Activated T-helper 2 cell treated with anti-CD3 and anti-CD28 coated beads, Interferon-gamma antibody, Interleukin-2, Interleukin-4, amounts not matched to agents 10 μg/mL and 5 μg/mL and 100 μg/mL, durations not matched to agents 14 hours and 24 hours and 36 hours (primary cell): ENCODE measurements at places on chromosomes 3 and 15. TPM values are rescaled to one million over a fixed set of nuclear protein-coding genes. Genes with fewer than 3 reads are reported as not detected.

CLRN1 gene
- total RNA-seq: not detected in 2 replicates

- DNase-seq: no peak
These were observed 196.8 kb upstream of the LPP start for GRCh38 chr3:187957165-187957581.

DNA sequence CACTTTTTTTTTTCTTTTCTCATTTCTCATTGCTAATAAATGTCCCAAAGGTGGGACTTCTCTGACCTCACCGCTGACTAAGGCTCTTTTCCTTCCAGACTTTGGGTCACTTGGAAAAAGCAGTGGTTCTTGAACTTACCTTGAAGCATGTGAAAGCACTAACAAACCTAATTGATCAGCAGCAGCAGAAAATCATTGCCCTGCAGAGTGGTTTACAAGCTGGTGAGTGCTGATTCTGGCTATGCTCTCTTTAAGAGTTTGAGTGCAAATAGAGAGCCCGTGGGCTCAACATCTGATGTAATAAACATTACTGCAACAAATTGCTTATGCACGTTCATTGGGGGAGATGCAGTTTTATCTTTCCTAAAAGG, 2.0 kb downstream of the BHLHE40 start:
- DNase-seq: no peak

- DNase-seq: no peak
These were observed 75.9 kb downstream of the ZBTB20 start for GRCh38 chr3:115071166-115071565.

C3orf22 gene
- not detected in 2 replicates for total RNA-seq

- no peak for DNase-seq
These were observed 37.0 kb downstream of the GOLM2 start for GRCh38 chr15:44325568-44325967.

ULK3 gene
- total RNA-seq: 45.5 and 47.7 TPM in 2 replicates

DNA sequence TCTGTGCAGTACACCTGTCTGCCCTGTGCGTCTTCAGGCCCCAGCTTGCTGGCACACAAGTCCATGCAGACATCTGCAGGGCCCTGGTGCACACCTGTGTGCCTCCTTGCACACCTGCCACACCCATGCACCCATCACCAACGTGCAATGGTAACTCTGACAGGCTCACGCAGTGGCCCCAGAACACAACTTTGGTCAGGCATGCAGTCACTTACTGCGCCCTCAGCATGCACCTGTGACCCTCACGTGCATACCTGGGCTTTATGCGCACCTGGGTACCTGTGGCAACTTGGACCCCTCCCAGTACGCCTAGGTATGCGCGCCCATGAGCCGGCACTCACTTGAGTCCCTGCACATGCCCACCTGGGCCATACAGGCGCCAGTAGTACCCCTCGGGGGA, 1.7 kb downstream of the PLXND1 start:
- DNase-seq: no peak

PYGO1 gene
- 0.02 and 0.11 TPM in 2 replicates for total RNA-seq

DNA sequence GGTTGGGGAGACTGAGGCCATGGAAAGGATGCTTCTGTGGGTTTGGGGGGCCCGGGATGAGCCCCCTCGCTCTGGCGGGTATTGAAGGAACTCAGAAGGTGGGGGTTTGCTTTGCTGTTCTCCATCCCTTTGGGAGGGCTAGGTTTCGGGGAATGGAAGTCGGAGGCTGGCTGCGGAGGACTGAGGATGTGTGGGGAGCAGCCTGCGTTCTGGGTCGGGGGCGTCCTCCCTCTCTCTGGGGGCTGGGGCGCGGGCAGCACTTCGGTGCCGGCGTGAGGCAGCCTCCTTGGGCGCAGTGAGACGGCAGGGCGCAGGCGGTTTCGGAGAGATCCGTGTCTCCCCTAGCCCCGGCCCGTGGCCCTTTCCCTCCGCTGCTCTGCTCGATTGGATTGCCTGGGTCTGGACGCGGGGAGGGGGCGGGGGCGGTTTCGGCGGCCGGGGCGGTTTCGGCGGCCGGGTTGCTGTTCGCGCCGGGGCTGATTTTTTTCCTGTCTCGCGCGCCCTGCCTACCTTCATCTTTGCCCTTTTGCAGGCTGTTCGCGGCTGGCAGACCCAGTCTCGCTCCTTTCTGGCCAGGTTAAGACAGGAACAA, 1.4 kb downstream of the PTPRG start:
- no peak for DNase-seq

DNA sequence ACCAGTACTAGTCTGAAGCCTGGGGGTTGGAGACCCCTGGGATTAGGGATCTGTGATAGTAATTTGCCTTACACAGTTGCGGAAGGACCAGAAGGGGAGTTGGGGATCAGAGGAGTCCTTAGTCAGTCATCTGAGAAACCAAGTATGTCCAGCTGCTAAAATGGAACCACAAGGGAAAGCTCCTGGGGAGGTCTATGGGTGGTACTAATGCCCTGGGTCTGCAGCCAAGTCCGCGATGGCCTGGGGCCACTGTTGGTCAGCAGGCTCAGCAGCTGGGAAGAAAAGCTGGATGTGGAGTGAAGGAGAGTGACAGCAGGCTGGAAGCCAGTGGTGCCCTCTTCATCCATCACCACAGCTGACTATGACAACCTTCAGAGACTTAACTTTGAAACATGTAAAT, 2.2 kb upstream of the ANKDD1A start:
- DNase-seq: no peak

MPI gene
- 66.3 and 71.6 TPM in 2 replicates for total RNA-seq

DNA sequence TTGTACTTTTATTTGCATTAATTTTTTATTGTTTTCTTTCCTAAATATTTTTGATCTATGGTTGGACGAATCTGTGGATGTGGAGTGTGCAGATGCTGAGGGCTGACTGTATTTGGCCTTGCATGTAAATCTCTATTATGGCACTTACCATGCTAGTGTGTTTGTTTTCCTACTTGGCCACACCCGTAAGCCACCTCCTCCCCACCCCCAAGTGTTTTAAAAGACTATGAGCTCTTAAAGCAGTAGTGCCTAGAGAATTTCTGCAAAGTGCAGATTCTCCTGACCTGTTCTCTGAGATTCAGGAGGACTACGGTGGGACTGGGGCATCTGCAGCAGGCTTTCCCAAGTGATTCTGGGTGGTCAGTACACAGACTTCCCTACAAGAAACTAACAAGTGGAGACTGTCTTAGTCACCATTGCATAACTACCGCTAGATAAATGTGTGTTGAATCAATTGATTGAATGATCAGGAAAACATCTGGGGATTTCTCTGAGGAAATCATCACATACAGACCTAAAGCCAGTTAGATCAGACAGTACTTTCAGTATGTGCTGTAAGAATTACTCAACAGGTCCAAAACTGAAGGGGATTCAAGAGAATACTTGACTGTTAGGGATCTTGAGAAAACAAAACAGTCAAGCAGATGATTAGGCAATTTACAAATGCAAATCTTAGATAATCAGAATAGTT, 6.2 kb upstream of the TIPARP start:
- no peak for DNase-seq

DNA sequence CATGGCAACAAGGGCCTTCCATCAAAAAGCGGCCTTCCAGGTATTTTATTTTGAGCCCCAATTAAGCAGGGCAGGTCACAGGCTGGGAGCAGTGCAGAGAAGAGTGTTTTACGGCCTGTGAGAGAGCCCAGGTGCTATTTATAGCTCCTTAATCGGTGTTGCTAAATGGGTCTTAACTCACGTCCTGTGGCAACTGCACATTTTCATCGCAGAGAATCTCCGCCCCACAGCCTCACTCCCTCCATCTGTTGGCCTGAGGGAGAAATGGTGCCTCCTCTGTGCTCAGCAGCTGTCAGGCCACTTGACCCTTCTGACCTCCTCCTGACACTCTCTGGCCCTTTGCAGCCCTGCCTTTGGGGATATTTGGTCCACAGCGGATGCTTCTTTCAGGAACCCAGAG, 58.6 kb downstream of the SPSB4 start:
- DNase-seq: no peak

GRCh38 chr3:61664105-61664482, 102.7 kb downstream of the PTPRG start:
- DNase-seq: no peak

DNA sequence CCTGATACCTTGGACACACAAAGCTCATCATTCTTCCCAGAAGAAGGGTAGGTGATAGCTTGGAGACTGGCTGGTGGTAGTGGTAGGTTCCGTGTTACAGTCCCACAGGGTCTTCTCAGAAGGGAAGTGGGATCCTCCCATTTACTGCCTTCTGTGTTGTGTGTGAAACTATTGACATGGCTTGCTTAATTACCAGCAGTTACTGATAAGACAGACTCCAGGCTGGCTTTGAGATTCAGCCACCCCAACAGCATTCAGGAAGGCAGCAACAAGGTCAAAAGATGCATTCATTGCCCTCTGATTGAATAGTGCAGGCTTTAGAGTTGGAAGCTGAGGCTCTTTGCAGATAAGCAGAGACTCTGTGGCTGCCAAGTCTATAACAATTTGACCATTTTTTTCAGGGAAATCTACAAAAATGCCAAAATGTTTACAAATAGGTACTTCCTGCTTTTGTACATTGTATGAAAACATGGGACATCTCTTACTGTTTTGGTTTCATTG, 7.7 kb downstream of the ARNT2 start:
- DNase-seq: no peak

DNA sequence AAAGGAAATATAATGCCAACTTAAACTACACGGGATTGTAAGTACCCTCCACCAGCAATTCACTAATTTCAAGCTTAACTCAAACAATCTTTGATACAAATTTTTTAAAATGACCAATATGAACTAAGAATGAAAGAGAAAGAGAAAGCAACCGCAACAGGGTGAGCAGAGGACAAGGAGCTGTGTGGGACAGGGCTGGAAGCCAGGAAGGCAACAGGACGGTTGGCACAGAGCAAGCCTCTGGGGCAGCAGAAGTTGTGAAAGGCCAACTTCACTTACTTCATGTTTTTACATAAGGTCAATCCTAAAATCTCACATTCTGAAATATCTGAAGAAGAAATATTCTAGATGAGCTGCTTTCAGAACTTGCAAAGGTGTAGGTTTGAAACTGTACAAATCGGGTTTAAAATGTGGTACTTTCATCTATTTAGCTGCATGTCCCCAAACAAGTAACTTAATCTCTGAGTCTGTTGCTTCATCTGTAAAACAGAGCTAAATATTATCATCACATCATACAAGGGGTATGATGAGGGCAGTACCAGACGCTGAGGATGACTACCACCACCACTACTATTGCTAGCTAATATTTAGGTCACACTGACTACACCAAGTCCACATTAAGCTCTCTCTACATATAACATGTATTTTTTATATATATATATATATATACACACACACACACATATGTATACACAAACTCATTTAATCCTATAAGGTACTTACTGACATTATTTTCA, 101.7 kb downstream of the IGSF11 start:
- no peak for DNase-seq

DNA sequence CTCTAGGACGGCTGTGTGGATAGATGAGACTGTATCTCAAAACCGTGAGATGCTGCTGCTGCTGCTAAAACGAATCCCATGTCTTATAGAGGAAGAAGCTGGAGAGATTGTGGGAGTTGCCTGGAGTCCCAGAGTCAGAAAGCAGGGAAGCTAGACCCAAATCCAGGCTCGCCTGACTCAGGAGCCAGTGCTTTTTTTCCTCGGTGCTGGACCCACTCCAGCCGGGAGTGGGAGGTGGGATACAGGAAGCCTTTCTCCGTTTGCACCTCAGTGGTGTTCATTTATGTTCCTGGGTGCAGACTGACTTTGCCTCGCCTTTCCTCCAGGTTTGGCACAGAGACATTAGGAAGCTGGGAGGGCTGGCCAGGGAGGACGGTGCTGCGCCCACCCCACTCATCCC, 150.9 kb upstream of the LINGO1 start:
- DNase-seq: no peak

GRCh38 chr15:55796321-55796965, 53.5 kb upstream of the PRTG start:
- no peak for DNase-seq

DAZL gene
- total RNA-seq: not detected in 2 replicates

DNA sequence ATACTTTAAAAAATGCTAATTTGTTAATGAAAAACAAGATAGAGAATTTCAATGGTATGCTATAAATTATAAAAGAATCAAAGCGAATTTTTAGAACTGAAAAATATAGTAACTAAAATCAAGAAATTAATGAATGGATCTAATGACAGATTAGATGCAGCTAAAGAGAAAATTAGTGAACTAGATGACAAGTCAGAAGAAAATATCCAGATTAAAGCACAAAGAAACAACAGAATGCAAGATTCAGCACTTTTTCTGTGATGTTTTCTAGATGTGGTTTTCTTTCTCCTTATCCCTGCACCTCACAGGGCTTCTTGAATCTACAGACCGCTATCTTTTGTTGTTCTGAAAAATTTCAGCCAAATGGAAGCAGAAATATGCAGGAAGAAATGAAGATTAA, 54.4 kb downstream of the INO80 start:
- no peak for DNase-seq

GRCh38 chr3:13144163-13145023, 71.2 kb upstream of the IQSEC1 start:
- DNase-seq: no peak

CCDC54 gene
- total RNA-seq: not detected in 2 replicates

- peak; percentile 40 for DNase-seq
These were observed 14.9 kb upstream of the GP9 start for GRCh38 chr3:129045675-129046036.

- DNase-seq: no peak
These were observed 26.3 kb downstream of the SCN11A start for GRCh38 chr3:39025222-39025970.

SKOR1 gene
- 0.09 and 0.21 TPM in 2 replicates for total RNA-seq

- no peak for DNase-seq
These were observed 12.2 kb downstream of the ERC2 start for GRCh38 chr3:56456117-56456516.

- DNase-seq: no peak
These were observed 94.7 kb downstream of the DLG1 start for GRCh38 chr3:197203714-197204146.

PCLAF gene
- total RNA-seq: 59.9 and 72.3 TPM in 2 replicates

DNA sequence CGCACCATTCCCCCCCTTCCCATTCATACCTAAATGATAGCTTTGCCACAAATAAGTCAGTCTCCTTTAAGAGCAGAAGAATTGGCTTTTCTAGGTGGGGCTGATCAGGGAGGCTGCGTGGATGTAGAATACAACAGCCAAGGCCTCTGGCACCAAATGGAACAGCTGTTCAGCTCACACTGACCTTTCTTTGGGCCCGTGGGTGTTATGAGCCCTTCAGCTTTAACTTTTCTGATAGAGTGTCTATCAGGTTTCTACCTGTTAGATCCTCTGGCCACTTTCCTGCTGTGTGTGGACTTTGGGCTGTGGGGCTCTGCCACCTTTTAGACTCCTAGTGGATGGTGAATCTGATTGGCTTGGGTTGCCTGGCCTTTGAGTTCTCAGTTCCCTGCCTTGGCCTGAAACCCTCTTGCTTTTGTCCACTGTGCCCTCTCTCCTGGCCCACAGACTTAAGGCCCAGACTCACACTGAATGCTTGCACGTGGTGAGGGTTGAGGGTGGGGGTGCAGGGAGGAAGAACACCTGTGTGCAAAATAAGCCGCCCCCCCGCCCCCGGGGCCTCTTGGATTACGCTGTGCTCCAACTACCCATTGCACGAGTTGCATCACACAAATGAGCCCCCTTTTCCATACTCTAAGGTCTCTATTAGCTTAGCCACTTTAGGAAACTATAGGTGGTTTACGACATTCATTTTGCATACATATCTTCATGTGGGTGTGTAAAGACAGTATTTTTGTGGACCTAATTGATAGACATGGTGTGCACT, 1.3 kb upstream of the RFX7 start:
- peak; percentile 14 for DNase-seq
